H9 (cell line): ENCODE measurements at places on chromosomes 7 and 10.
A peak's percentile ranks its signal among the peaks of the same experiment; 100 is the strongest.

DNA sequence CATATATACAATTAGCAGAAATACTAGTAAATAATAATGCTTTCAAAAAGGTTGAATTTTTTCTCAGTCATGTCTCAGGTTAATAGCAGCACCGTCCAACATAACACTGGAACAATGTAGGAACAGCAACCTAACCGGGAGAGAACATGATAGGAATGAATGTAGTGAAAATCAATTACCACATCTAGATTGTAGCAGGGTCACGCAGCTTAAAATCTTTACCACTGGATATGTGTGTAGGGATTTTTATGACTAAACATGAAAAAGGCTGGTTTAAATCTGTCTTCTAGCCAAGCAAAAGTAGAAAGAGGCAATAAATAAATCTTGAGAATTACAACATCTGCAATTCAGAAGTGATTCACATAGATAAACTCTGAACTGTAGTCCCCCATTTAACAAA is 326.0 kb downstream of the DGKB start:
- DNase-seq, result no peak

- DNase-seq, result no peak
Measured at GRCh38 chr10:488081-488932, 201.2 kb downstream of the DIP2C start.

DNA sequence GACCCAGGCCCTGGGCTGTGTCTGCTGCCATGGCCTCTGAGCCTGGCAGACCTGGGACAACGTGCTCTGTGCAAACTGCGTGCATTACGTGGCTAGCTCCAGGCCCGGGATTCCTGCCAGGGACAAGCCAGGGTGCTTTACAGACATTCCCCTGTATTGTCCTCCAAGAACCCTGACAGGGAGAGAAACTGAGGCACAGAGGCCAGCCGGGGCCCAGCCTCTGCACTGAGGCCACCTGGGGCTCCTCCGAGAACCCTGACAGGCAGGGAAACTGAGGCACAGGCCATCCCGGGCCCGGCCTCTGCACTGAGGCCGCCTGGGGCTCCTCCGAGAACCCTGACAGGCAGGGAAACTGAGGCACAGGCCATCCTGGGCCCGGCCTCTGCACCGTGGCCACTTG is 64.9 kb downstream of the CFAP46 start:
- DNase-seq, result no peak

- DNase-seq, result no peak
Measured at GRCh38 chr7:40393660-40394059, 258.9 kb downstream of the SUGCT start.

- DNase-seq, result no peak
Measured at GRCh38 chr7:155188821-155189581, 108.7 kb upstream of the INSIG1 start.

- peak; percentile 57 for DNase-seq
Measured at GRCh38 chr7:10973942-10974911, 555 bp downstream of the PHF14 start.
